Head of caudate nucleus (tissue), 42 donors: ENCODE measurements at places on chromosomes 3 and 15.

GRCh38 chr15:48617619-48618018, 27.9 kb downstream of the FBN1 start:
- DNase-seq = no peak

GRCh38 chr3:164023480-164023879, 1054.8 kb downstream of the SI start:
- no peak for DNase-seq

DNA sequence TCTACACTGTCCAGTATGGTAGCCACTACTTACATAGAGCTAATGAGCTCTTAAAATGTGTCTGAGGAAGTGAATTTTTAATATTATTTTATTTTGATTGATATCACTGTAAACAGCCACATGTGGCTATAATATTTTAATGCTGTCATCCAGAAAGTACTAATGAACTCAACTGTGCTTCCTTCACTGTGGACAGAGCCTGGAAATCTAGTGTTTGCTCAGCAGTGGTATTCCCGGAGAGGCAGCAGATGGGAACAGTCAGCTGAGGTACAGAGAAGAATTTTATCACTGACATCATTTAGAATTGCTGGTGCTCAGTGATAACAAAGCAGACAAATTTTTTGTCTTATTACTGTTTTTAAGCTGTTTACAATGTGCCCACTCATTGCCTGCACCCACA, 68.7 kb upstream of the ACP3 start:
- no peak for DNase-seq

GRCh38 chr3:73687106-73688004, 62.6 kb upstream of the PDZRN3 start:
- no peak for DNase-seq

- no peak for DNase-seq
Measured at GRCh38 chr3:74584782-74585181, 29.7 kb downstream of the CNTN3 start.

GRCh38 chr15:62085740-62086139, 19.0 kb downstream of the C2CD4A start:
- DNase-seq = no peak

GRCh38 chr15:85993116-85993515, 86.6 kb upstream of the AGBL1 start:
- DNase-seq = no peak

DNA sequence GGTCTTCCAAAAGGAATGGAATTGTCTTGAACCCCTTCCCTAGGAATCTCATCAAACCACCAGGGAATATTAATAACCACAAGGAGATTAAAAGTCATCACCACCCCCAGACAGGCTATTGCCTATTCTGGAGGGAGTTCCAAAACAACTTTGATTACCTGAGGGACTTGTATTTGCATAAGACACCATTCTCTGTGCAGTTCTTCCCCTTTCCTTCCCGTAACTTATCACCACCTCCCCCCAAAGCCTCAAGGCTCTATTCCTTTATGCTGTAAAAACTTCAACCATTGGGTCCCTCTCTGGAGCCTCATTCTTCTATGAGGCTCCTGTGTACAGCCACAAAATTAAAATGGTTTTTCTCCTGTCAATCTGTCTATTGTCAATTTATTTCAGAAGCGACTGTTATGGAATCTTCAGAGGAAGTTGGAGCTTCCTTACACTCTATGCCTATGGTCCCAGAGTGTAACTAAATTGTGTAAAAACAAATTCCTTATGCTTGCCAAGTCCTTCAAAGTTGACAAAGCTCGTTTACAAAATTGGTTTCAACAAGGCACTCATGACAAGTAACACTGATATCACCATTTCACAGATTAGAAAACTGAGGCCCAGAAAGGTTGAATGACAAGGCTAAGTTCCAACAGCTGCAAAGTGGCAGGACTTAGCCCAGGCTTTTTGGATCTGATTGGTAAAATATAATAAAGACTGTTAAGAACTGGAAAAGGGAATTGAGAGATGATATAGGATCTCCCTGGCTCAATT, 68.3 kb upstream of the HERC1 start:
- DNase-seq = no peak

DNA sequence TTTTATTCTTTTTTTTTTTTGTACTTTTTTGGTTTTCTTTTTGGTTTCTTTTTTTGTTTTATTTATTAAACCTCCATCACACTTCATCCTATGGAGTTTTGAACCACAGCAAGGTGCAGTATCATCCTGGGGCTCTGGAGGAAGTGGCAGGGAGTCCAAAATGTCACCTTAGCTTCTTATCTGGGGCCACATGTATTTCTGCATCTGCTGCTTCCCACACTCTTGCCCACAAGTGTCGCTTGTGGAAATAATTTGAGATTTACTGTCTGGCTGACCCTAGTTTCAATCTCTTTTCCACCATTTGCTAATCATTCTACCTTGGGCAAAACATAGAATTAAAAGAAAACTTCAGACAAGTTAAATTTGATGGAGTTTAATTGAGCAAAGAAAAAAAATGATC, 6.4 kb downstream of the OPA1 start:
- DNase-seq = no peak

DNA sequence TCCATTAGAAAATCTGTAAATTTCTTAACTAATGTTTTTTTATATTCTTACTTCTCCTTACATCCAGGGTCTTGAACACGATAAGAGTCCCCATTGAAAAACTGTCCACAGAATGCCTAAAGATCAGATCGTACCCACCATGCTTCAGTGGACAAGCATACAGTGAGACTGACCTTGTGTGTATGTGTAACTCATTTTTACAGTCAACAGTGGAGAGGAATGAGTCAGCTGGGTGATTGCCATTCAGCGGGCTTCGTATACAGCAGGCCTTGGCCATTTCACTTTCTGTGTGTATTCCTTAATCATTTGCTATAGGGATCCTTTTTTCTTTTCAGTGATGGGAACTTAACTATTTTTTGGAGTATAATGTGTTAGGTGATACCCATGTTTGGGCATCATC, 10.6 kb downstream of the PARP14 start:
- no peak for DNase-seq

DNA sequence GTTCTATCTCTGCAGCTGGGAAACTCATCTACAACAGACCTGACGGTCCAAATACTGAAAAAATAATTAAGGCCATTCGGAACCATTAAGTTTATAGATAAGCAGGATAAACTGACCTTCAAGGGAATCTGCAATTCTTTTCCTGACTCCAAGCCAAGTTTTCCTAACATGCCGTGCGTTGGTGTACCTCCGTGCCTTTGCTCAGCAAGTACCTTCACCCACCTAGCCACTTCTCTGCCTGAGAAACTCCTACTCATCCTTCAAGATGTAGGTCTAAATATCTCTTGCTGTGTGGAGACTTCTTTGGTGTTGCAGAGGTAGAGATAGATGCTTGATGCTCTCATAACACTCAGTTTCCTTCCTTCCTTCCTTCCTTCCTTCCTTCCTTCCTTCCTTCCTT, 24.2 kb upstream of the BNC1 start:
- DNase-seq = no peak

- DNase-seq = no peak
Measured at GRCh38 chr3:194609601-194610000, 23.6 kb downstream of the TMEM44 start.

DNA sequence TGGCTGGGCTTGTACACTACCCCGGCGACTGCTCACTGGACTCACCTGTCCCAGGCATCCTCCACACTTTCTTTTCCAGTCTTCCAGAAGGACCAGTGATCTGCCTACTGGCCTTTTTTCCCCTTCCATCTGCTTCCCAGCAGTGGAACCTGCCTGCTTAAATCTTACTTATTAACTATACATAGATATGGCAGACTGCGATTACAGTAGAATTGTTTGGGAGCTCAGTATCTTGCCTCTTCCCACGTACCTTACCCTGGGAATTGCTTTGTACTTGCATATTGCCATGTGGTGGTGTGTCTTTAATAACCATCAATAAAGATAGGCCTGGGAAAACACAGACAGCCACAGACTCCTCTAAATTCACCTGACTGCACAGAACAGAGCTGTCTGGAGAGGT, 11.8 kb upstream of the HES1 start:
- no peak for DNase-seq

GRCh38 chr3:159627229-159627628, 361.4 kb upstream of the IL12A start:
- no peak for DNase-seq

GRCh38 chr3:13011573-13012220, 61.5 kb downstream of the IQSEC1 start:
- no peak for DNase-seq

- DNase-seq = no peak
Measured at GRCh38 chr3:59263152-59263551, 213.3 kb upstream of the CFAP20DC start.

DNA sequence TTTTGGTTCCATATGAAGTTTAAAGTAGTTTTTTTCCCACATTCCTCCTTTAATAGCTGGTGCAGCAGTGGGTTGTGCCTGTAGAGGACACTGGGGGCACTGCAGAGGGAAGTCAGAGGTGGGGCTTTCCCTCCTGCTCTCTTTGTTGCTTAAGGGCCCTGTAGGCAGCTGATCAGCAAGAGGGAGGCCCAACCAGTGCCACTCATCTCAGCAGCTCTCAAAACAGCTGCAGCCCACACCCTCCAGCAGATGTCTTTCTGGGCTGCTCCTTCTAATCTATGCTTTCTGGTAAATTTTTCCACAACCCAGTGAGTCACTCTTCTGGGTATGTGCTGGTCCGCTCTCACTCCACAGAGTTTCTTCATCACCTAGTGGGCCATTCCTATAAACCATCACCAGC, 263.8 kb downstream of the FEZF2 start:
- DNase-seq = no peak

GRCh38 chr15:73928241-73928579, 1.9 kb downstream of the LOXL1 start:
- no peak for DNase-seq
